Karpas-422 (cell line): ENCODE measurements at places on chromosomes 6 and 20.

DNA sequence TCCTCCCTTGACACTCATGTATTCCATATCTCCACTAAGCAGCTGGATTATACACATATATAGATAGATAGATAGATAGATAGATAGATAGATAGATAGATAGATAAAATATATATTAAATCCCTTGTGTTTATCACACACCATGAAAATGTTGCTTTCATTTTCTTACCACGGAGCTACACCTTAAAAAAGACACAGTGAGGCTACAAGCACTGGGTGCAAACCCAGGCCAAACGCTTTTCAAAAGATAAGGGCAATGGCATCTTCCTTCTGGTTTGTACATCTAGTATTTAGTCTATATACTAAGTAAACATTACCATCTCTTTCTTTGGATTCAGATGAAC is 377.1 kb downstream of the ESR1 start:
- no peak for DNase-seq

DNA sequence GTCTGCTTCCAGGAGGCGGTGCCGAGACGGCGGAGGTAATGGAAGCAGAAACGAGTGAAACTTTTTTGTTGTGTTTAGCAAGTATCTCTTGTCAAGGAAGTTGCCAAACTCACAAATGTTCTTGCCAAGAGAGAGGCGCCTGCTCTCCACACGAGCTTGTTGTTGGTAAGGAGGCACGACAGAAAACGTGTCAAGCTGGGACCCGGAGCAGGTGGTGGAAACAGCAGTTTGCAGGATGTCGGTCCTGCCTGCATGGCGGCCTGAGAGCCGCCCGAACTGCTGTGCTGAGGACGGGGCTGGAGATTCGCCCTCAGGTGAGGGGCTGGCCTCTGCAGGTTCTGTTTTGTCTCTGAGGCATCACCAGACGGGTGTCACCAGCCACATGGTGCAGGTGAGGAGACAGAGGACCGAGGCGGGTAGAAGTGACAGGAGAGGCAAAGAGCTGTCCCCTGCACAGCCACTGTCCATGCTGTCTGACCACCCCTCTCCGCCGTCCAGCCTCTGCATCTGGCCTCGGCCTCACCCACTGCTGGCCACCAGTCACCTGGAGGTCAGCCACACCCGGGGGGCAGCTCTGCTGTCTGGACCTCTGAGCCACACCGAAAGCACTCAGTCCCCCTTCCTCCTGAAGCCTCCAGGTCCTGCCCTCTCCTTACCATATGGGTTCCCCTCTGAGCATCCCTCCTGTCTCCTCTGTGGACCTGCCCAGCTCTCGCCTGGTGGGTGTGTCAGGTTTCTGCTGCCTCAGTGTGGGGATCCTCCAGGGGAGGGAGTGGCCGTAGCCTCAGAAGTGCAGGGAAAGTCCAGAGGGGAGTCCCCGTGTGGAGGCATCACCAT is 261.5 kb downstream of the TAF4 start:
- DNase-seq = no peak

DNA sequence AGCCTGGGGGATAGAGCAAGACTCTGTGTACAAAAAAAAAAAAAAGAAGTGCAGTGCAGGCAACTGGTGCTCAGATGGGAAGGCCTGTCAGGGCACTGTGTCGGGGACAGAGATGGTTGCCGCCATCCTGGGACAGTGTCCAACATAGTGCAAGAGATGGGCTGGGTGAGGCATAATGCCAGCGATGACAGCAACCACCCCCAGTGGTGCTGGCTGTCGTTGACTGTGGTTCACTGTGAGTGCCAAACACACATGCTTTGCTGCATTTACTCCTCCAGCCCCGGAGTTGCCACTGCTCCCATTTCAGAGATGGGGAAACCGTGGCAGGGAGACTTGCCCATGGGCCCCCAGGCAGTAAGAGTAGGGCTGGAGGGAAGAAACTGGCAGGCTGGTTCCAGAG is 5.2 kb upstream of the C20orf203 start:
- no peak for DNase-seq

DNA sequence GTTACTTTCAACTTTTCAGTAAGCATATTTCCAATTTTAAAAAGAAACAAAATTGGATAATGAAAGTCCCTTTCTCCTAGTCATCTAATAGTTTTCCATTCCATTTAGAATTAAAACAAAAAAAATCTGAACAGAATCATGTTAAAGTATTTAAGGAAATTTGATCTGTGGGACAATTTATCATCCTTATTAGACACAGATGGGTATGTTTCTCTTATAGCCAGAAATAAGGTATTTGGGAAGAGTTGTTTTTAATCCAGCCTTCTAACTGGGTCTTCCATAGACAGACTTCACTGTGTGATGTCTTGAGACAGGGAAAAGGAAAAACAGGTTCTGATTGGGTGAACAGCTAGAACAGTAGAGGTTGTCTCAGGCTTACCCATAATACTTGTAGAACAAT is 39.5 kb upstream of the STXBP5 start:
- no peak for DNase-seq

GRCh38 chr20:63640086-63640485 is 13.1 kb downstream of the STMN3 start:
- DNase-seq = no peak

GRCh38 chr20:1324598-1325172 is 4.3 kb downstream of the SDCBP2 start:
- DNase-seq = no peak

DNA sequence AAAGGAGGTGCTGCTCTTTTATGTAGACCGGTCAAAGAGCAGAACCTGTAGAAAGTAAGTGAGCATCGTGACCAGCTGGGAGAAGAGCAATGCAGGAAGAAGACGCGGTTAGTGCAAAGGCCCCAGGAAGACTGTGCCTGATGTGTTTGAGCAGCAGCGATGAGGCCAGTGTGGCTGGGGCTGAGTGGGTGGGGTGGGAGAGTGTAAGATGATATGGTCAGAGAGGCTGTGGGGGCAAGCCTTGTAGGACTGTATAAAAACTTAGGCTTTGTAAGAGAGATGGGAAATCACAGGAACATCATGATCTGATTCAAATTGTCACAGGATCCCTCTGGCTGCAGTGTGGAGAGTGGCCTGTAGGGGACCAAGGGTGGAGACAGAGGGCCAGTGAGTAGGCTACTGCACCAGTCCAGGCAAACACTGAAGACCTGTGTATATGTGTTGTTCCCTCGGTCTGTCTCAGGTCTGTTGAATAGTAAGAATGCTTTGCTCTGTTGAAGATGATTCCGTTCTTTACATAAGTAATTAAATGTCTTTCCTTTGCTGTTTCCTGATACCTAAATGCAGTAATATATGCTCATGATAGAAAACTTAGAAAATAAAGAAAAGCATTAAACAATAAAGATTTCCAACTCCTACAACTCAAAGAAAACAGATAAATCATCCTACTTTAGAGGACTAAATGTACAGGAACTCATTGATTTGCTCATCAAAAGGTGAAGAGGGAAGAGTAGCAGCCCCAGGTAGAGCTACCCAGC is 23.6 kb upstream of the WFDC2 start:
- DNase-seq = peak; percentile 79

DNA sequence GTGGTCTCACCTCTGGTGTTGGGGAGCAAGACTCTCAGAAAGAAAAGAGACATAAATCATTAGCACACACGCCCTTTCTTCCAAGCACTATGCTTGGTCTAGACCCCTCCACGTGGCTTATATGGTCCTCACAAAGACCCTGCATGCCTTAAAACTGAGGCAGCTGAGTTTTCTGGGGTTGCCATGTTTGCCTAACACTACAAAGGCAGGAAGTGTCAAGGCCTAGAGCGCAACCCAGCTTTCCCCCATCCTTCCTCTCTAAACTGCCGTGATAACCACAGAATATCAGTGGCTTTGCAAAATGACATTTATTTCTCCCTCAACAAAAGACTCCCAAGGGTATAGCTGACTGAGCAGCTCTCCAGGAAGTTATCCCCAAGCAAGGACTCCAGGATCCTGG is 146.5 kb upstream of the TOP1 start:
- DNase-seq = no peak

GRCh38 chr6:20377623-20378265 is 23.9 kb upstream of the E2F3 start:
- DNase-seq = no peak

- DNase-seq = no peak
Observed at GRCh38 chr6:56683882-56684281, 41.2 kb upstream of the DST start.
